SHP77 (cell line): ENCODE measurements at places on chromosomes 3 and 15.
A peak's percentile ranks its signal among the peaks of the same experiment; 100 is the strongest.

- no peak for DNase-seq
Measured at GRCh38 chr15:67646847-67647246, 104.3 kb downstream of the MAP2K5 start.

DNA sequence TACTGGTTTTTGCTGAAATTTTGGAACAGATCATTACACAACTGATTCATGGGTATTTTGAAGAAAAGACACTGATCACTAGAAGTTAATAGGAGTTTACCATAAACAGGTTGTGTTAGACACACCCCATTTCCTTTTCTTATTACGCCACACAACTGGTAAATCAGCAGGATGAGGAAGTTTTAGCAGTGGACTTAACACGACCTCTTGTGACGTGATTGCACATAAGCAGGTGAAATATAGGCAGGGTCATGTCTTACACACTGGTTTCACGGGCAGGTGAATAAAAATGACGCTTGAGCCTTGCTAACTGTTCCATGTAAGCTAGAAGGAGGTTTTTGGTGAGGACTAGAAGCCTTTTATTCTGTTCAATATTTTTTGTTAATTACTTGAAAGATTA is 27.1 kb upstream of the TPRG1 start:
- peak; percentile 58 for DNase-seq

- no peak for DNase-seq
Measured at GRCh38 chr3:59566481-59566975, 516.7 kb upstream of the CFAP20DC start.

DNA sequence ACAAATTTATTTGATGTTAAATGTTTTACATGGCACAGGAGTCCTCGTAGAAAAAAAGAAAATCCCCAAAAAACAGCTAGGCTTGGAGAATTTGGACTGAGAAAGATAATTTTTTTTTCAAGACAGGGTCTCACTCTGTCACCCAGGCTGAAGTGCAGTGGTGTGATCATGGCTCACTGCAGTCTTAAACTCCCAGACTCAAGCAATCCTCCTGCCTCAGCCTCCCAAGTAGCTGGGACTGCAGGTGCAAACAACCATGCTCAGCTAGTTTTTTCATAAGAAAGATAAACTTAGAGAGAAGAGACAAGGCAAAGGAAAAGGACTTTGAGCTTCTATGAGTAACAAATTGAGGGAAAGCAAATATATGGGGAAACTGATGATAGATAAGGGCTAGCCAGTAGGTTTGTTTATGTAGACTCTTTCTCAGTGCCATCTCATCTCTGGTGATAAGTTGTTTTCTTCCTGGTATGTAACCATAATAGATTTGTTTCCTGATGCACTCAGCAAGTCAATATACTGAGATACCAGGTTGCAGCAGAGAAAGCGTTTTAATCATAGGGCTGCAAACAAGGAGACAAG is 13.1 kb upstream of the TRMT10C start:
- no peak for DNase-seq

DNA sequence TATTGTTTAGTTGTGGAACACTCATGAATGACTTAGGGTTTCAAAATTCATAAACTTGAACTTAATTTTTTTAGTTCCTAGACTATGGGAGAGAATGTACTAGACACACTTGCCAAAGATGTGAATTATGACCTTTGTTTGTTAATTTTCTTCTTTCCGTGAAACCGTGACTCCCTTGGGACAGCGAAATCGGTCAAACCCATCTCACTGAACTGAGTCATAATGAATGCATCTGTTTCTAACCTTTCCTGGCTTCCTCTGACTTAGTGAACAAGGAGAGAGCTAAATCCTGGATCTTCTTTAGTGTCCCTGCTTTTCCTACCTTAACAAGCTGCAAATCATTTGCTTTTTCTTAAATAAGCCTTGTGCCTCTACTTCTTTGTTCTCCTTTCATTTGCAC is 85.5 kb downstream of the LARS2 start:
- DNase-seq = no peak

GRCh38 chr3:32819551-32820348 is 2.0 kb downstream of the TRIM71 start:
- no peak for DNase-seq

GRCh38 chr15:47987461-47987860 is 133.3 kb upstream of the SLC24A5 start:
- DNase-seq = no peak

DNA sequence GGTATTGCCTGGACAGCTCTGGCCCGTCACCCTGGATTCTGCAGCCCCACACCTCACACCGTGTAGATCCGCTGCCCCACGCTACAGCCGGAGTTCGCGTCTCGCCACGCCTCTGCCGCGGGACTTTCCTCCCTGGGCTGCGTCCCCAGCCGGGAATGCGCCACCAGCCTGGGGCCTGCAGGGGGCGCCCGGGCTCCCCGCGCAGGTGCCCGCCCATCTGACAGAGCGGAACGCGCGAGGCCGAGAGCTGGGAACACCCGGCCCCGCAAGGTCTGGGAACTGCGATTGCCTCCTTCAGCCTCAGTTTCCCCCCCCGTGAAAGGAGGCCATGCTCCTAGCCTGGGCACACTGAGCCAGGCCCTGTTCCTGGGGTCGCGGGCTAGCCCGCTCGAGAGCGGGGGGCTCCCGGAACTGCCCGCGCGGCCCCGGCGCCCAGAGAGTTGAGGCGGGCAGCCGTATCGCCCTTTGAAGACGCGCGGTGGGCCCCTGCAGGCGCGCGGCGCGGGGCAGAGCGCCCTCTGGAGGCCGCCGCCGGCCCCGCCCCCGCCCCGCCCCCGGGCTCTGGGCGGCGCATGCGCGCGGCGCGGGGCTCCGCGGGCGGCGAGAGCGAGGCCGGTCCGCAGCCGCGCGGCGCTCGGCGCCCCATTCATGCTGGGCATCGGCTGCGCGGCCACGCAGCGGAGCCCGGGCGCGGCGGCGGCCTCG is at the start of gene PLXNA1:
TSS of gene PLXNA1 (plus strand) at position 645 of the 705 bp plus-strand sequence. CDS start 5,479 bp downstream, outside the sequence.
- peak; percentile 35 for DNase-seq

GRCh38 chr15:33608714-33609113 is 297.9 kb downstream of the RYR3 start:
- DNase-seq = no peak

DNA sequence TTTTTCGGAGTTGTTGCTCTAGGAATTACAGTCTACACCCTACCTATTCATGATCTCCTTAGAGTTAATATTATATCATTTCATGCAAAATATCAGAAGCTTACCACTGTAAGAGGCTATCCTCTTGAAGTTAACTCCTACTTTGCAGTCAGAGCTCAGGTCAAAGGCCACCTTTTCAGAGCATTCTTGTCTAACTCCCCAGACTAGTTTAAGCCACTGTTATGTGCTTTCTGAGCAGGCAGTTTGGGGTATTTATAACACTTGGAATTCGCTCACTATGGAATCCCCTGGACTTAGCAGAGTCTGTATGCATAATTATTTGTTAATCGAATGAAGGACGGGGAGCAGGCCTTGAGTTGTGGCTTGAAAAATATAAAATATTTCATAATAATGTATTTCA is 21.7 kb downstream of the MED12L start:
- no peak for DNase-seq

DNA sequence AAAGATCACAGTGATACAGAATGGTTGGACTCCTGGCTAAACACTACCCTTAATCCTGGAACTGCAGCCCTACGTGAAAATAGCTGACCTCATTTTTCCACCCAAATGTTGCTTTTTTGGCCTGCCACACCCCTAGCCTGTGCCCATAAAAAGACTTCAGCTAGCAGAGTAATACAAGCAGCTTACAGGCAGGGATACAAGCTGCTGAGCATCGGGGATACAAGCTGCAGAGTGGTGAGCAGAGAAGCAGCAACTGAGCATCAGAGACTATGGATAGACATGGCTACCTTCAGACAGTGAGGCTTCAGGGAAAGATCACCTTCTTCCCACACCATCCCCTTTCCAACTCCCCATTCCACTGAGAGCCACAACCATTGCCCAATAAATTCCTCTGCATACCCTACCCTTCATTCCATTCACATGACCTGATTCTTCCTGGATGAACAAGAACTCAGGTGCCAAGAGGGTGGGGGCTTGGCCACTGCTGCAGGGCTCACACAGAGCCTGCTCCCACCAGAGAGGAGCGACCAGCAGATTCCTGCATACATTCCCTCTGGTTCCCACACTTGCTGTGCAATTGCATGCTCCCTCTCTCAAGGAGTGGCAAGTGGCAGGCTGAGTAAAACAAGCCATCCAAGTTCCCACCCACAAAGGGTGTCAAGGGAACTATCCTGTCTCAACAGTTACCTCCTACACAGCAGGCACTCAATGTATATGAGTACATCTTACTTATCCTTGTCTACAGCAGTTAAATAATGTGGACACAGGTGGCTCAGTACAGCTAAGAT is 217.5 kb downstream of the ALCAM start:
- DNase-seq = no peak

- DNase-seq = no peak
Measured at GRCh38 chr15:64893481-64894394, 18.0 kb upstream of the ANKDD1A start.
